ENCODE measurements at places on chromosomes 12 and 14. TPM values are rescaled to one million over a fixed set of nuclear protein-coding genes. Genes with fewer than 3 reads are reported as not detected.

Gene OR6C75
- total RNA-seq: not detected

GRCh38 chr12:110782094-110782493 lies 39.4 kb upstream of the PPP1CC start:
- no peak for DNase-seq

Gene LYZ
- total RNA-seq: 16.4 TPM

GRCh38 chr12:69484428-69484827 lies 14.2 kb downstream of the FRS2 start:
- no peak for DNase-seq

- DNase-seq: no peak
Measured at GRCh38 chr14:68235011-68235410, 415.4 kb downstream of the RAD51B start.

Gene C12orf60
- 1.3 TPM for total RNA-seq

- DNase-seq: no peak
Measured at GRCh38 chr14:96584907-96585671, 82.9 kb downstream of the PAPOLA start.

- DNase-seq: no peak
Measured at GRCh38 chr14:90518069-90518940, 121.5 kb downstream of the CALM1 start.

- DNase-seq: no peak
Measured at GRCh38 chr12:51797301-51797700, 51.2 kb downstream of the FIGNL2 start.

DNA sequence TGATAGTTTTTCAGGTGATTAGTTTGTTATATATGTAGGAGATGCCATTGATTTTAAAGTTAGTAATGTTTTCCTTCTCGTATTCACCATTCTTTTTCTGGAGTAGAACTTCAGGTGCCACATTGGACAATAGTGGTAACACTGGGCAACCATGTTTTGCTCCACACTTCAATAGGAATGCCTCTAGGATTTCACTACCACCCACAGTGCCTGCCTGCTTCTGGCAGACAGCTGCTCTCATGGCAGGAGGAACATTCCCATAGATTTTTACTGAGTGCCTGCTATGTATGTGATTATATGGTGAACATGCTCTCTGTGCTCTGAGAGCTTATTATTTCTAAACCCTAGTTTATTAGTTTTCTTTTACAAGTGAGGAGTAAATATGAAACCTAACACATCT lies 53.7 kb downstream of the GCH1 start:
- DNase-seq: no peak

Gene PRPH
- total RNA-seq: 0.67 TPM

All from activated naive CD8-positive, alpha-beta T cell treated with anti-CD3 and anti-CD28 coated beads, Interleukin-2, amount 10 ng/mL, durations not matched to agents 7 days and 5 days (primary cell).